CD4-positive, alpha-beta T cell treated with Interleukin-2 at 100 ng/mL for 4 hours (primary cell): ENCODE measurements at places on chromosomes 3 and 15.
A peak's percentile ranks its signal among the peaks of the same experiment; 100 is the strongest.

- DNase-seq, result no peak
These were observed 164.0 kb downstream of the NR2F2 start for GRCh38 chr15:96494505-96494904.

- DNase-seq, result no peak
These were observed 26.5 kb downstream of the ZBTB20 start for GRCh38 chr3:115120597-115120996.

- DNase-seq, result no peak
These were observed 8.2 kb upstream of the ATP11B start for GRCh38 chr3:182785142-182785541.

- DNase-seq, result no peak
These were observed 32.4 kb upstream of the NMNAT3 start for GRCh38 chr3:139710212-139710611.

DNA sequence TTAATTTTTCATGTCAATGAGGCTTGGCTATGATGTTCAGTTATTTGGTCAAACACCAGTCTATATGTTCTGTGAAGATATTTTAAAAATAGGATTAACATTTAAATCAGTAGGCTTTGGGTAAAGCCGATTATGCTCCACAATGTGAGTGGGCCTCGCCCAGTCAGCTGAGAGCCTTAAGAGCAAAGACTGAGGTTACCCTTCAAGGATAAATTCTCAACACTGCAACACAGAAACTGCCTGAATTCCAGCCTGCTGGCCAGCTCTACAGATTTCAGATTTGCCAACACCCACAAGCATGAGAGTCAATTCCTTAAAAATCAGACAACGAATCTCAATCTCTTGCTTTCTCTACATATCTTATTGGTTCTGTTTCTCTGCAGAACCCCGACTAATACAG is 188.3 kb downstream of the PLCH1 start:
- no peak for DNase-seq

DNA sequence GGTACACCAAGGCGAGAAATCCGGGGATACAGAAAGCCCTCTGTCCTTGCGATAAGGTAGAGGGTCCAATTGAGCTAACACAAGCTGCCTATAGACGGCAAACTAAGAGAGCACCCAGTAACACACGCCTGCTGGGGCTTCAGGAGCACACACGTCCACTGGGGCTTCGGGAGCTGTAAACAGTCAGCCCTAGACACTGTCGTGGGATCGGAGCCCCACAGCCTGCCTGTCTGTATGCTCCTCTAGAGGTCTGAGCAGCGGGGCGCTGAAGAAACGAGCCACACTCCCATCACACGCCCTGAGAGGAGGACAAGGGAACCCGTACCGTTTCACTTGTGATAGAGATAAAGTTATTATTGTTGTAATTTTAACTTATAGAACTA is 486 bp downstream of the SAMMSON start:
- DNase-seq, result no peak

DNA sequence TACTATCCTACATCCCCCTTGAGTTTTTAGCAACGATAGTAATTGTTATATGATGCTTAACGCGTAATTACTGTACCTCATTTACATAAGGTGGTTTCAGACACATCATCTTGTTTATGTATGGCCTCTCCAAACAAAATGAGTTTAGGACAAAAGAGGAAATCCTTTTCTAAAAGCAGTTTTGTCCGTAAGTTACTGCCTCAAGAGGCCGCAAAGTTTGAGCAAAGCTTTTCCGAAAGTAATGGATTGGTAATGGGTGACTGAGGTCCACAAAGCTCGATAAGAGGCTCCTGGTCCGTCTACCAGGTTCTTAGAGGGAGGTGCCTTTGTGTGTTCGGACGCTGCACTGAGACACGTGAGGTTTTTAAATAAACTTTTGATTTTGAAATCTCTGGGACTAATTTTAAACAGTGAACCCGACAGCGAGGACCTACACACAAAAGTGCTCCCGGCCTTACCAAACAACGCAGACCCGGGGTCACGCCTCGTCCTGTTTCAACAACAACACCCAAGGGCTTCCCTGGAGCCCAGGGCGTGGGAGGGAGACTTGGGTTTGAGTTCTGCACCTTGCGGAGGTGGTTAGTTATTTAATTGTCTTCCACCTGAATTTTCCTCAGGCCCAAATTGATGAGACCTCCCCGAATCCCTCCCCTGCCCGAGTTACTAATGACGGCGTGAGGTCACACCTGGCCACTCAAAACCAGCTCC is 456 bp upstream of the C15orf61 start:
- no peak for DNase-seq

DNA sequence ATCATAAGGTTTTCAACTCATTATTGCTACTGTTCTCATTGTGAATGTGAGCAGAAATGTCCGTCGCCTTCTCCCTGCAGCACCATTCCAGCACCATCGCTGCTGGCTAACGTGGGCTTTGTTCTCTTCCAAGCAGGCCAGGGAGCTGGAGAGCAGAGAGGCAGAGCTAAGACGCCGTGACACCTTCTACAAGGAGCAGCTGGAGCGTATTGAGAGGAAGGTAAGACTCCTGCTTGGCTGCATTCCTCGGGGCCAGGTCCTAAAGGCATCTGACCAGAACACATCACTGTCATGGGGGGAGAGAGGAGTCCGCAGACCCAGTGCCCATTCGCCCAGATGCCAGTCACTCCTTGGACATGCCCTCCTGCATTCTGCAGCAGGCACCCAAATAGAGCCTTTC is 130.4 kb upstream of the PLXNA1 start:
- DNase-seq, result no peak

DNA sequence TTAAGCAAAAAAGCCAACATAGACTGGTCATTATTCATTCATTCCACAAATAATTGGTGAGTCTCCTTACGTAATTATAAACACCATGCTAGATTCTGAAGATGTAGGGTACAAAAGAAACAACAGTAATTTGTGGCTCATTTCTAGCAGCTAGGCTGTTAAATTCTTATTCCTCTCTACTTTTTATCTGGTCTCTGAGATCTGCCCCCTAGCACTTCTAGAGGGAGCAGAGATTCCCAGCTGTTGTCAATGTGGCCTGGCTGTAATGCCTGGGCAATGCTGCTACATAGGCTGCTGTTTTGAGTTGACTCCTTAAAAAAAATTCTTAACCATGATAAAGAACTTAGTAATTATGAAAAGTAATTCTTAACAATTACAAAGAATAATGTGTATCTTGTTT is 434.9 kb upstream of the THRB start:
- DNase-seq, result no peak

DNA sequence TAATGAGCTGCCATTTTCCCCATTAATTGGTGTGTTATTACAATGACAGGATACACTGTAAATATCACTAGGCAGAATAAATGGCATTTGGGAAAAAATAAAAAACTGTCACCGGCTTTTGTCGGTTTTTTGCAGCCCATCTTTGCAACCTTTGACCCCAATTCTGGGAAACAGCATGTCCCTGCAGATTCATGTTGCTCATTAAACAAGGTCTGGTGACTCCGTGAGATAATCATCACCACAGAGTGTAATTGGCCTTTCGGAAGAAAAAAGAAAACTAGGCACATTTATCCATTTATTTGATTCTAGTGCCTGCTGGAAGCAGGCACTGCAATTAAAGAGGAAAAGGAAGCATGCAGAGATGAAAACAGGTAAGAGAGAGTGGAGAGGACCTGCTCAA is 64.5 kb downstream of the TRAT1 start:
- DNase-seq, result no peak

GRCh38 chr3:9638155-9638554 is 11.2 kb upstream of the MTMR14 start:
- no peak for DNase-seq

- no peak for DNase-seq
These were observed 68.9 kb downstream of the THBS1 start for GRCh38 chr15:39649757-39650156.

- no peak for DNase-seq
These were observed 62.8 kb upstream of the PLSCR4 start for GRCh38 chr3:146313746-146314111.

DNA sequence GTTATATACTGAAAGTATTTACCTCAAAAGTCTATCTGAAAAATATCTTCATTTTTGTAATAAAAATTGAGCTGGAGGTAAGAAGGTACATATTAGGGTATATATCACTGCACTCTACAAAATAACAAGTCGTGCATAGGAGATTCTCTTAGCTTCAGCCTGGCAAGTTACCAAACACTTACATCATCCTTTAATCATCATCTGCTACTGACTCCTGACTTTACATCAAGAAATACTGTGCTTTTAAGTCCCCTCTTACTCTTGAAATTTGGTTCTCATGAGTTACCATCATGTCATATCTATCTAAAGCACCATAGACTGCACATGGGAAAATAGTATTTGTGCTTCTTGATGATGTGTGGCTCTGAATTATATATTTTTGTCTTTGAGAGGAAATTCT is 50.8 kb downstream of the LYSMD4 start:
- DNase-seq, result peak; percentile 26

DNA sequence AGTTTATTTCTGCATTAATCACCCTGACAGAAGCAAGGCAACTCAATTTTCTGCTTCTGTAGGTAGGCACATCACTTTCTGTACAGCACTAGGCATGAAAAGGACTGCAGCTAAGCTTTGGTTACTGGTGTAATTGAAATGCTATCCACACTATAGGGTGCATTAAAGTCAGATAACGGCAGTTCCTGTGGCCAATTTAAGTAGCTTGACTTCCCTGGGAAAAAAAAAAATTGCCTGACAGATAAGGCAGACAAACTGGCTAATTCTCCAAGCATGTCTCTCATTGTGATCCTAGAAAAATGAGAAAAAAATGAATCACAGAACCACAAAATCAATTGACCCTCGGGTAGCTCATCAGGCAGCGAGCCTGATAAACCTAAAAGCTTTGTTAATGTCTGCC is 151.4 kb downstream of the MEIS2 start:
- no peak for DNase-seq

- no peak for DNase-seq
These were observed 1.4 kb upstream of the PDHB start for GRCh38 chr3:58434990-58435389.

GRCh38 chr3:34364335-34364734 is 565.9 kb downstream of the PDCD6IP start:
- no peak for DNase-seq

- DNase-seq, result no peak
These were observed 239.8 kb downstream of the STAG1 start for GRCh38 chr3:136512381-136512780.

GRCh38 chr3:160546727-160547126 is 18.6 kb downstream of the KPNA4 start:
- no peak for DNase-seq

DNA sequence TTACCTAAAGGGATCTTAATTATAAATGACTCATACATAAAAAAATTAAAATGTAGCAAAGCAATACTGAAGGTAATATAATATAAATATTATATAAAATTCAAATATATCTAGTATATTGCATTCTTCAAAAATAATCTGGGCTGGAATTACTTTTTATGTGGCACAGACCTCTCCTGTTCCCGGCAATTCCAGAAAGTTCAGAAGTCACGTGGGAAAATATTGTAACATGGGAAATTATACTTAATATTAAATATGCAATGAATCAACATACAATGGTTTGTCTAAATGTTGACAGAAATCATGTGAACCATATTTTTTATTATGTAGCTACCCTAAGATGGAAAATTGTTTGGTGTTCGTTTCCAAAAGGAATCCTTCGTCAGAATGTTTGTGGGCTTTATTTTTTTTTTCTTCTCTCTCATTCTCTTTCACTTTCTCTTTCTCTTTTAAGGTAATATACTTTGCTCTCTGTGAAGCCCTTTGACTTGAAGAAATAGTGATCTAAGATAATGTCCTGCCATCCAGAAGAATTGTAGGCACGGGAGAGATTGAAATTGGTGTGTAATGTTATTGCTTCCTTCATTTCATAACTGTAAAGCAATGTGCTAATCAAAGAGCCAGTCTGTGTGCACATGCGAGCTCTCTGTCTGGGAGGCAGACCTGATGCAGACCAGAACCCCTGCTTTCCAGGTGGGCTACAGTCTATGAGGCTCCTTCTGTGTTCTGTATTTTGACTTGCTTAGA is 559.4 kb downstream of the NR2F2 start:
- DNase-seq, result no peak

DNA sequence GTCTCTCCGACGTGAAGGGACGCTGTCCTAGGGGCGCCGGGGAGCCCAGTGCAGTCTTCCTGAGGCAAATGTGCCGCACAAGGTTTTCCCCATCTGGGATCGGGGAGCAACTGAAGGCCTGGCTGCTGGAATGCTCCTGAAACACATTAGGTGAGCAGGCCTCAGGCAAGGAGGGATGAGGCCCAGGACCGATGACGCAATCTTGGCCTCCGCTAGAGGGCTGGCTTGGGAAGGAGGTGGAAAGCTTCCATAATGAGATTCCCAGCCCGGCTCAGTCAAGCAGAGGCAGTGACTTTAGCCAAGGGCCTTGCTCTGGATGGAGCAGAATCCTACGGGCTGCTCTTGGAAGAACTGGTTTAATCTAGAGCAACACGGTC is 50.8 kb downstream of the CPN2 start:
- DNase-seq, result no peak

DNA sequence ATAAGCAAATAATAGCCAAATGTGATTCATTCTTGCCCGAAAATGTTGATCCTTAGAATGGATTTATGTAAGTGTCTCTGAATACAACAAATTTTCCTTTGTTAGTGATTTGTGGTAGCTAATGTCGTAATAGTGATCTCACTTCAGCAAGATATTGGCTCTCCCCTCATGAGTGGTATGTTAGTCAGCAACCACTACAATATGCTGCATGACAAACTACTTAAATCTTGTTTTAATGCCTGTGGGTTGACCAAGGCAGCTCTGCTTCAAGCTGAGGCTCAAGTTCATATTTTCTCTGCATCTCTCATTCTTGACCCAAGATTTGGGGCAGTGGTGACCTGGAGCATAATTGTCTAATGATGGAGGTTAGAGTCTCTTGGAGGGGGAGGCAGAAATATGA is 49.8 kb upstream of the GALNT15 start:
- no peak for DNase-seq

- no peak for DNase-seq
These were observed 56.7 kb upstream of the TSC22D2 start for GRCh38 chr3:150351398-150351797.

GRCh38 chr3:158830391-158830790 is 28.5 kb downstream of the MFSD1 start:
- no peak for DNase-seq

GRCh38 chr3:117836296-117836695 is 1126.7 kb downstream of the TUSC7 start:
- no peak for DNase-seq

DNA sequence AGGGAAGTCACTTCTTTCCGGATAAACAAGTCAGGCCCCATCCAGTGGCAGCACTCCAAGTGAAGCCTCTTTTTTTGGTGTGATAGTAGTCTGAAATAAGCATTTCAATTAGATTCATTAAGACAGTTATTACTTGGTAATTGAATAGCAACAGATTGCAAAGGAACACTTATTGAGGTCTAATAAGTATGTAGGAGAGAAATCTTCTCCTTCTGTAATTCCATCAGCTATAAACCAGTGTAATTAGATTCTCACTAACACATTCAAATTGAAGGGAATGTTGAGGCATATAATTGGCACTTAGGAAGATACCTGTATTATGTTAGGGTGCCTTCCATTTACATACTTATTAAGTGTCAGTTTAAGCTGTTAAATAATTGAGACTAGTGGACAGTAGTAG is 73.9 kb downstream of the SEMA6D start:
- DNase-seq, result no peak

GRCh38 chr3:43907508-43907858 is 216.7 kb downstream of the ABHD5 start:
- DNase-seq, result no peak
